ENCODE measurements at places on chromosomes 11 and 22. TPM values are rescaled to one million over a fixed set of nuclear protein-coding genes. Genes with fewer than 3 reads are reported as not detected.
A peak's percentile ranks its signal among the peaks of the same experiment; 100 is the strongest.

GRCh38 chr22:38228873-38229740, 27.3 kb downstream of the MAFF start:
- DNase-seq = peak; percentile 68

DNA sequence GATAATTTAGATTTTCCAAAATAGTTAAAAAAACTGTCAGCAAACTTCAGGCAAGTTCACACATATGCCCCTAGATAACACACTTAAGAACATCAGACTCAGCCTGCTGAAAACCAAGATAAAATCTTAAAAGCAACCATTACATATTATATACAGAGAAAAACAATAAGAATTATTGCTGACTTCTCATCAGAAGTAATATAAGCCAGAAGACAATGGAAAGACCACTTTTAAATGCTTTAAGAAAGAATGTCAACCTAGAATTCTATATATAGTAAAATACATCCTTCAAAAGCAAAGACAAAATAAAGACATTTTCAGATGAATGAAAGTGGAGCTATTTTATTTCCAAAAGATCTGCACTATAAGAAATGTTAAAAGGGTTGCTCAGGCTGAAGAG, 37.8 kb upstream of the SC5D start:
- DNase-seq = no peak

Gene MS4A4E
- total RNA-seq = 0.52 TPM

GRCh38 chr22:39631381-39632286, 61.1 kb downstream of the CACNA1I start:
- DNase-seq = no peak

GRCh38 chr11:85132851-85133585, 494.1 kb downstream of the DLG2 start:
- no peak for DNase-seq

Gene NF2
- 45.3 TPM for total RNA-seq

- peak; percentile 15 for DNase-seq
Observed at GRCh38 chr11:1120532-1121330, 37.0 kb upstream of the MUC5AC start.

Gene MS4A8
- total RNA-seq = not detected

- no peak for DNase-seq
Observed at GRCh38 chr22:20107951-20108756, 7.8 kb upstream of the RANBP1 start.

Gene CALCB
- not detected for total RNA-seq

Gene PATE4
- total RNA-seq = not detected

DNA sequence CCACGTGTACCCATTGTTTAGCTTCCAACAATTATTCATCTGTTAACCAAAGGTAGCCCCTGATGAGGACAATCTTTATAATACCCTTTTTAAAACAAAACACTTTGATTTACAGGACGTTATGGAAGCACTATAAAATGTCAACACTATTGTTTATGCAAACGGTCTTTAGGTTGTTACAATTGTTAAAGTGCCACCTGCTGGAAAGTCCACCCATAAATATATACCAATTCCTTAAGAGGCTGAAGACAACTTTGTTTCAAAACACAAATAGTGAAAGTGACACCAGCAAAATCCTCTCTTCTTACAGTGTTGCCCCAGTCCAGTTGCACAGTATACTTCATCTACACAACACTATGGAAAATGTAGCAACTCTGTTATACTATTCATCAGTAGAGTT, 68.9 kb upstream of the SLN start:
- DNase-seq = no peak

GRCh38 chr11:117613521-117613920, 183.5 kb downstream of the DSCAML1 start:
- DNase-seq = no peak

Measured in left cardiac atrium (tissue), 4 donors.